ENCODE measurements at places on chromosomes 5 and 9.

GRCh38 chr9:86668488-86668887 lies 278.8 kb downstream of the GAS1 start:
- DNase-seq, result no peak

- no peak for DNase-seq
These were observed 54.5 kb upstream of the IL17B start for GRCh38 chr5:149433524-149434131.

- DNase-seq, result peak; percentile 36
These were observed at the start of gene SHB for GRCh38 chr9:38068701-38069628. SHB (minus strand) TSS chr9:38069227; CDS start chr9:38068645, 582 bp downstream.

- no peak for DNase-seq
These were observed 39.2 kb downstream of the ANXA2R start for GRCh38 chr5:43000914-43001313.
